Tibial nerve (tissue), 4 donors: ENCODE measurements at places on chromosomes 16 and 17.
A peak's percentile ranks its signal among the peaks of the same experiment; 100 is the strongest.

DNA sequence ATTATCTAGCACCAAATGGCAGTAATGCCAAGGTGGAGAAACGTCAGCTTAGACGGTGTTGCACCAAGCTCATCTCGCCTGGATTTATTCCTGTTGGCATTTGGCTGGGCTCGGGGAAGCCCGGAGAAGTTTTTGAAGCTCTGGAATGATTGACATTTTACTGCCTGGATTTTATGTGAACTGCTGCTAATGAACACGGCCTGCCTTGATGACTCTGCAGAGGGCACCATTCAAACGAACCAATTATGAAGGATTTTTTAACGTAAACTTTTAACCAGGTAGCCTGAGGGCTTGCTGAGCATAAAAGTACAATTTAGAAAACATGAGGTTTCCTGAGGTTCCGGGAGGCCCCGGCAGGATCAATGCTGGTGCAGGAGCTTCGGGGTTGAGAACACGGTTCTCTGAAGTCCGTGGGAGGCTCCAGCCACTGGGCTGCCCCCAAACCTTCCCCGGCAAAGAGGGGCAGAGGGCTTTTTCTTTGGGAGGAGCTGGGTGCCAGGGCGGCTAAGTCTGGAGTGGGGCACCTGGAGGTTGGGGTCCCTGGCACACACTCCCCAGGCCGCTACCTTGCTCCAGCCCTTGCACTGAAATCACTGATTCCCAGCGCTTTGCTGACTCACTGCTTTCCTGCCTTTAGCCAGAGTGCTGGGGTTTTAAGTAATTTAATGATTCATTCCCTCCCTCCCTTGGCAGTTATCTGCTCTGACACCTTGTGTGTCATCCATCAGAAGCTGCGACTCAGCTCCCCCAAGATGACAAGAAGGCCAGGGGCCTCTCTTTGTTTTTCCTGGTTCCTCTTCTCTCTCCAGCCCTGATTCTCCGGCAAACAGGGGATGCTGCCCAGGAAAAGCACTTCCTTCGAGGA lies 161.2 kb upstream of the IRX3 start:
- no peaks in the 10 kb centered on the region for H3K4me1 ChIP-seq
- no peak overlapping the region for H3K4me3 ChIP-seq
- no peak for DNase-seq

DNA sequence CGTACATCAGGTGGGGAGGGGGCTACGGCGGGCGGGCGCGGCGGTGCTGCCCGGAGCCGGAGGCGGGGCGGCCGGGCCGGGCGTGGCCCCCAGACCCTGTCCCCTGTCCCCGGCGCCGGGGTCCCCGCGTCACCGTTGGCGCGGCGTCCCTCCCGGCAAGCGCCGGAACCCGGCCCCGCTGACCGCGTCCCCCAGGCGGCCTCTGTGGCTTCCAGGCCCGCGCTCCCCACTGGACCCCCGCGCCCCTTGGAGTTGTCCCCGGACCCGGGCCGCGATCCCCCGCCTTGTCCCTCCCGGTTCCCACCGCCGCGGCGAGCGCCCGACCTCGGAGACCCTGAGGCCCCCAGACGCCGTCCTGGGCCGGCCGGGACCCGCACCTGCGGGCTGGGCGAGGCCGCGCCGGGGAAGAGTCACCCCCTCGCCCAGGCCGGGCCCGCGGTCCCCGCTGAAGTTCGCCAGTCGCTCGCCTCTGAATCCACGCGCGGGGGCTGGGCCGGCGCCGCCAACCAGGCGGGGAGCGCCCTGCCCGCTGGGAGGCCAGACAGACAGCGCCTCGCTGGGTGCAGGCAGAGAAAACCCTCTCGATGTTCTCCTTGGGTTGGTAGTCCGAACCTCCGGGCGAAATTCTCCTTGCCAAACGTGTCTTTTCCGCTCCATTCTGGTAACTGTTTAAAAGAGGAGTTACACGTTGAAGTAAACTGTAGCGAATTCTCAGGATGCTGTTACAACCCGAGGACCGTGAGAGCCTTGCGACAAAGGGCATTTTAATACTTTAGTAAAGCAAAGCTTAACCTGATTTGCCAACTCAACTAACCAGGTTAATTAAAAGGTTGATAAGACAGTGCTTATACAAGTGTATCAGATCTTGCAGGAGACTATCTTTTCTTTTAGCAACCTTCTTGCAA lies 761 bp downstream of the GAN start:
- H3K27me3 ChIP-seq: no peaks in the 10 kb centered on the region
- peak overlapping the region; percentile 96 for H3K27ac ChIP-seq
- no peaks in the 10 kb centered on the region for H3K36me3 ChIP-seq
- peaks cover 14% of the 10 kb centered on the region for H3K4me1 ChIP-seq
- H3K4me3 ChIP-seq: peak overlapping the region; percentile 85

DNA sequence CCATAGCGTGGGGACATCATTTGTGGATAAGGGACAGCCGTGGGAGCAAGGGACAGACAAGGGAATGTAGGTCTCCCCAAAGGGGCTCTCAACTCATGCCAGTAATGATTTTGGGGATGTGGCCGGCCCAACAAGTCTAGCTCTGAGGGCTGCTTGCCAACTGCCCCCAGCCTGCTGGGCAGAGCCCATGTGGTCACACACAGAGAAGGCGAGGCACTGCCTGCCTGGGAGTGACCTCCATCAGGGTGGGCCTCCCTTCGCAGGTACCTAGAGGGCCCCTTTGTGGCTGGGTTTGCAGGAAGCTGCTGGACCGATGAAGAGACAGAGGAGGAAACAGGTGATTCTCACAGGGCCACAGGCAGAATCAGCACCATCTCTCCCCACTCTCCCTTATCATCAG lies 177.1 kb downstream of the C16orf78 start:
- H3K36me3 ChIP-seq: no peaks in the 10 kb centered on the region
- peaks cover 23% of the 10 kb centered on the region for H3K4me1 ChIP-seq
- H3K27me3 ChIP-seq: no peaks in the 10 kb centered on the region

DNA sequence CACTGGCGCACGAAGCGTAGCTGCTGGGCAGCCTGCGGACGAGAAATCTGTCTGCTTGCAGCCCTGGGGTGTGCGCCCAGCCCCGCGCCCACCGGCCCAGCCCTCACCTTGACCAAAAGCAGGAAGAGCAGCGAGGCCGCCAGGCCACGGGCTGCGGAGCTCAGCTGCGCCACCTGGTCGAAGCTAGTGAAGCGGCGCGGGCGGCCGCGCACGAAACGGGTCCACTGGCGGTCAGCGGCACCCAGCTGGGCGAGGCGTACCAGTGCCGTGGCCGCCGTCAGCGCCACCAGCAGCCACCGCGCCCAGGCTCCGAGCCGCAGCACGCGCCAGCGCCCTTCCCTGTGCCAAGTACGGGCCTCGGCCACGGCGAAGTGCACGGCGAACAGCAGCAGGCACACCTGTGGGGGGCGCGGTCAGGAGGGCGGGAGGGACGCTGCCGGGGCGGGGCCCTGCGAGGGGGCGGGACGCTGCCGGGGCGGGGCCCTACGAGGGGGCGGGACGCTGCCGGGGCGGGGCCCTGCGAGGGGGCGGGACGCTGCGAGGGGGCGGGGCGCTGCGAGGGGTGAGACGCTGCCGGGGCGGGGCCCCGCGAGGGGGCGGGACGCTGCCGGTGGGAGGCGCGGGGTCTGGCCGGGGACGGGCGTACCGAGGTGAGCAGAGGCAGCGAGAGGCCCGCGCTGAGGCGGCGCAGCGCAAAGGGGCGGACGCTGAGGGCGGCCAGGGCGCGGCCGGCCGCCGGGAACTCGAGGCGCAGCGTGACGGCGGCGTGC lies 43.2 kb downstream of the TSC2 start:
- H3K4me1 ChIP-seq: peaks cover 19% of the 10 kb centered on the region
- H3K36me3 ChIP-seq: peaks cover 17% of the 10 kb centered on the region
- H3K27ac ChIP-seq: no peak overlapping the region
- H3K27me3 ChIP-seq: no peaks in the 10 kb centered on the region

DNA sequence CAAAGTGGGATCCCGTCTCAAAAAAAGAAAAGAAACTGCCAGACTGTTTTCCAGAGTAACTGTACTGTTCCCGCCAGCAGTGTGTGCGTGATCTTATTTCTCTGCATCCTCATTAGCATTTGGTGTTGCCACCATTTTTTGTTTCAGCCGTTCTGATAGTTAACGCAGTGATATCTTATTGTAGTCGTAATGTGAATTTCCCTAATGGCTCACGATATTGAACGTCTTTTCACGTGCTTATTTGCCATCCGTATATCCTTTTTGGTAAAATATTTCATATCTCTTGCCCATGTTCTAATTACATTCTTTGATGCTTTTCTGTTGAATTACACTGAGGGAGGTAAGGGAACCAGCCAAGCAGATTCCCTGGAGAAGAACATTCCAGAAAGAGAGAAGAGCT lies 92.4 kb downstream of the SEC14L1 start:
- DNase-seq: no peak
- H3K36me3 ChIP-seq: no peaks in the 10 kb centered on the region
- no peak overlapping the region for H3K27ac ChIP-seq
- no peaks in the 10 kb centered on the region for H3K27me3 ChIP-seq
- peaks cover 19% of the 10 kb centered on the region for H3K4me1 ChIP-seq

- H3K4me1 ChIP-seq: no peaks in the 10 kb centered on the region
- H3K4me3 ChIP-seq: no peak overlapping the region
- H3K27me3 ChIP-seq: no peaks in the 10 kb centered on the region
- peak; percentile 61 for DNase-seq
Observed at GRCh38 chr17:164303-165235, 16.9 kb downstream of the DOC2B start.

DNA sequence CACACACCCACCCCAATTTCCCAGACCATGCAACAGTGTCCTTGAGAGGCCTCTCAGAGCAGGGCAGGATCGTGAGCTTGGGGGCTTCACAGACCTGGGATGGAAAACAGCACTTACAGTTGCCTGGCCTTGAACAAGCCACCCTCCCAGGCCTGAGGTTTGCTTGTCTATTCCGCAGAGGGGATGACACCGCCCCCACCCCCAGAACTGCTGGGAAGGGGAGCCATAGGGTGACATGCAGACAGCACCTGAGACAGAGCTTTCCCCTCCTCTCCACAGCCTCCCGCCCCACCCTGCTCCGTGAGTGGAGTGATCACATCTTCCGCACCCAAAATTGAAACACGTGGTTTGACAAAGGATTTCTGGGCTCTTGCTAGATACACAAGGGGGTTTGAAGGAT lies 131.5 kb upstream of the TNRC6C start:
- H3K4me1 ChIP-seq: peaks cover 21% of the 10 kb centered on the region
- no peak for DNase-seq
- H3K27ac ChIP-seq: no peak overlapping the region
- H3K36me3 ChIP-seq: no peaks in the 10 kb centered on the region
- no peak overlapping the region for H3K4me3 ChIP-seq

DNA sequence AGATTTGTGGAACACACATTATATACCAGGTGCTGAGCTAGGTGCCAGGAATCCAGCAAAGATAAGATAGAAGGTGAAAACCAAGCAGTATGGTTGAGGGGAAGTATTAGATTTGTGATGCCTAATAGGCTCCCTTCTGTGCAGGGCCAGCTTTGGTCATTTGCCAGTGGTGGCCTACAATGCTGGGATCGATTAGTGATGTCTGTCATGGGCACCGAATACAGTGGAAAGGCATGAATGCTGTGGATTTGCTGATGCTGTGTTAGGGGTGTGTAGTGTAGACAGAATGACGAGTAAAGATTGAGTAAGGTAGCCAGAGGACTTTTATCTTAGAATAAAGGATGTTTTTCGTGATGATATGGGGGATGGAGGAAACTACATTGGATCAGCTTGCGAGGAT lies 48.9 kb downstream of the SNX29 start:
- no peaks in the 10 kb centered on the region for H3K27me3 ChIP-seq
- no peak overlapping the region for H3K4me3 ChIP-seq
- H3K36me3 ChIP-seq: no peaks in the 10 kb centered on the region
- H3K27ac ChIP-seq: no peak overlapping the region
- H3K4me1 ChIP-seq: no peaks in the 10 kb centered on the region

DNA sequence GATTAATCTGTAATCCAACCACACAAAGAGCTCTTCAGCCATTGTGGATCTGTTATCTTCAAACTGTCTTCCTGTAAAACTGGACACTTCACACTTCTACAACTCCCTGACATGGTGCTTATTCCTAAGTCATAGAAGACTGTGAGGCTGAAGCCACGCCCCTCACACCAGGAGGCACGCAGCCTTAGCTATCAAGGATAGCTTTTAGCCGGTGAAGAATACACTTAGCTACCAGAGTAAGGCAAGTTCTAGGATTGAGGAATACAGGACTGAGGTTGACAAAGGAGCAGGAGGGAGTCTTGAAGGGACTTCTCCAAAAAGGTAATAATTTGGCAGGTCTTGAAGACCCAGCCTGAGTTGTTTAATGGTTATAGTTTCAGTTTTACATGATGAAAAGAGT lies 79.8 kb upstream of the GAS7 start:
- H3K4me1 ChIP-seq: peaks cover 6% of the 10 kb centered on the region
- peak overlapping the region; percentile 12 for H3K4me3 ChIP-seq
- DNase-seq: no peak

GRCh38 chr17:17455173-17455572 lies 21.6 kb upstream of the MED9 start:
- no peak overlapping the region for H3K4me3 ChIP-seq
- H3K27me3 ChIP-seq: no peaks in the 10 kb centered on the region
- no peaks in the 10 kb centered on the region for H3K4me1 ChIP-seq
- no peaks in the 10 kb centered on the region for H3K36me3 ChIP-seq
- DNase-seq: no peak

DNA sequence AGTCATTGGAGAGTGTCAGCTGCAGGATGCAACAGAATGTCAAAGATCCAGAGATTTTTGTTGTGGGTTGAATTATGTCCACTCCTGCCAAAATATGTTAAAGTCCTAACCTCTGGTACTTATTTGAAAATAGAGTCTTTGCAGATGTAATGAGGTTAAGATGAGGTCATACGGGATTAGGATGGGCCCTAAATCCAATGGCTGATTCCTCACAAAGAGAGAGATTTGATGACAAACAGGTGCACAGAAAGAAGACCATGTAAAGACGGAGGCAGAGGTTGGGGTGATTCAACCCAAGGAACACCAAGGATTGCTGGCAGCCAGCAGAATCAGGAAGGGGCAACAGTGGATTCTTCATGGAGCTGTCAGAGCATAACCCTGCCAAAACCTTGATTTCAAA lies 34.5 kb upstream of the USP22 start:
- no peak for DNase-seq
- no peak overlapping the region for H3K4me3 ChIP-seq
- H3K27ac ChIP-seq: no peak overlapping the region
- no peaks in the 10 kb centered on the region for H3K27me3 ChIP-seq
- no peaks in the 10 kb centered on the region for H3K36me3 ChIP-seq

DNA sequence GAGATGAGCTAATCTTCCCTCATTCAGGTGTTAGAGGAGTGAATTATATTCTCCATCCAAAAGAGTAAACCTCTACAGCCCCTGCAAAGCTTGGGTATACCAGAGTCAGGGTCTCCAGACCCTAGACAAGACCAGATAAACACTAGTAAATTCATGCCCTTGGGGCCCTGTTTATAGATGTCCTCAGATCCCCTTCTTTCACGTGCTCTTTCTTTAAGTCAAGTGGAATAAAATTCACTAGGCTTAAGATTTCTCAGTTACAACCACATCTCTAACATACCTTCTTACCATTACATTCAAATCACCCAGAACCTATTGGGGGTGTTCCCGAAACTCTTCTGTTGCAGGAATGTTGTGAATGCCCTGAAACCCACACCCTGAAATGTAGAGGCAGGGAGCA lies 2.2 kb upstream of the C17orf58 start:
- no peaks in the 10 kb centered on the region for H3K27me3 ChIP-seq
- no peak for DNase-seq
- no peak overlapping the region for H3K4me3 ChIP-seq
- H3K4me1 ChIP-seq: peaks cover 10% of the 10 kb centered on the region
- H3K36me3 ChIP-seq: no peaks in the 10 kb centered on the region
- H3K27ac ChIP-seq: no peak overlapping the region
